ENCODE measurements at places on chromosomes 4 and X.

DNA sequence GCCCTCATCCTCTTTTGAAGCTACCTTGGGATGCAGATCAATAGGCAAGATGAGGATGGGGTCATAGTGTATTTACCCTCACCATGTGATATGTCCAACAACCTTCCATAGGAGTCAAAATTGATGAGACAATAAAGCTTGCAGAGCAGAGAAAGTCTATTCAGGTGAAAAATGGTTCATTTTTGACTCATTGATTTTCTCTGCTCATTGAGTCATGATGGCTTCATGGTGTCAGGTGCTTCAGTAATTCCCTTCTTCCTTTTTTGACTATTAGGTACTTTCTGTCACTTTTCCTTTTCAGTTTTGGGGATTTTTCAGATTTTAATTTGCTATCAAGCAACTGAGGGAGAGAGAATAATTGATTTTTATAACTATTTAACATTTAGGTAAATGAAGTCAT lies 55.9 kb upstream of the IL2 start:
- no peak for DNase-seq

DNA sequence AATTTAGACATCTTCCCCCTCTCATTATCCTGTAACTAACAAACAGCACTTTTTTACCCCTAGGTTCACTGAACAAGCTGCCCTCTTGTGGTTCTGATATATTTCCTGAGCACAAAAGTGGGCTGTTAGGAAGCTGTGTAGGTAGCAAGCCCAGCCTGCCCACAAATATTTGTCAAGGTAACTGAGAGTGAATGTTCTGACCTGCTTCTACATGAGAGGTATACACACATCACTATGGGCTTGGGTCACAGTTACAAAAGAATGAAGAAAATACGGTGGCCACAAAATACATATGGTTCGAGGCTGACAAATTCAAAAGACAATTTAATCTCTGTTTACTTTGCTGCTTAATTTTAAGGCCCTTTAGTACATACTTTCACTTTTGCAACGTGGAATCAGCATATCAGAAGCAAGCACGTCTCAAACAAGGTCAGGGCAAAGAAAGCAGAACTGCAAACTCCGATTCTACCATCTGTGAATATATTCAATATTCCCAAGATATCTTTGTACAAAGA lies 78.7 kb downstream of the RBM47 start:
- no peak for DNase-seq

DNA sequence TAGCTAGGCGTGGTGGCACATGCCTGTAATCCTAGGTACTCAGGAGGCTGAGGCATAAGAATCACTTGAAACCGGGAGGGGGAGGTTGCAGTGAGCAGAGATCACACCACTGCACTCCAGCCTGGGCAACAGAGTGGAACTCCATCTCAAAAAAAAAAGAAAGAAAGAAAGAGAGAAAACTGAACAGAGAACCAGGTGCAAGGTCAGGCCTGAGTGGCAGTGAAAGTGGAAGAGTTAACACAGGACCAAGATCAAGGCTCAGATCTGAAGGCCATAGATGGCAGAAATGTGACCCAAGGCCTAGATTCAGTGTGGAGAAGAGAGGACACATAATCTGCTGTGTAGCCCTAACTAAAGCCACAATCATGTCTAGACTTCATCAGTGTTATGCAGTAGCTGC lies 4.9 kb upstream of the ZNF630 start:
- DNase-seq: no peak

DNA sequence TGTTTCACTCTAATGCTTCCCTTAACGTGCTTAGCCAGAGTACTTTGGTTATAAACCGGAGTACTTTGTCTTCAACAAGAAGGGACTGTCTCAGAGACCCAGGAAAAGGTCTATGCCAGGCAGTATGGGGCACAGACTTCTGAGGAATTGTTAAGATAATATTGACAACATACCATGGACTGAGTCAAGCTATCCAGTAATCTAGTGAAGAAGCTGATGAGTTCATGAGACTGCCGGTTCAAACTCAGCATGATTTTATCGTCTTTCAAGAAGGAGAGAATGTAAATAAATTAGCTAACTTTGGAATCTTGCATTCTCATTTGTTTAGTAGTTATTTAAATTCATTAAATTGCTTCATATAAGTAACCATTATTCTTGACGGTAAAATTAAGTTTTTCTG lies 546.1 kb downstream of the PPP4R3C start:
- DNase-seq: no peak

DNA sequence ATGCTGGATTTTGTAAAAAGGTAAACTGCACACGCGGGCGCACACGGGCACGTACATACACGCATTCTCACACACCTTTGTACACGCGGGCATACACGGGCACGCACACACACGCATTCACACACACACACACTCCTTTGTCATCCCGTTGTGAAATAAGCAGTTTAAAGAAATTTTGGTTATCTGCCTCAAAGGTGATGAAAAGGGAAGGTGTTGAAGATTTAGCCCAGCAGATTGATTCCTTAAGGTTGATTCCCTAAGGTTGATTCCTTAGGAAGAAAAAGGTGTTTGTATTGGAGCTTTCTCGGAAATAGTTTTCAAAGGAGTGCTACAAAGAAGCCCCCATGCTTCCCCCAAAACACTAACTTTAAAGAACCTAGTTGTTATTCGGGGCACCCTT lies 693 bp downstream of the ATP10D start:
- DNase-seq: no peak

GRCh38 chr4:180106122-180106521 lies 2137.1 kb upstream of the TENM3 start:
- DNase-seq: no peak

DNA sequence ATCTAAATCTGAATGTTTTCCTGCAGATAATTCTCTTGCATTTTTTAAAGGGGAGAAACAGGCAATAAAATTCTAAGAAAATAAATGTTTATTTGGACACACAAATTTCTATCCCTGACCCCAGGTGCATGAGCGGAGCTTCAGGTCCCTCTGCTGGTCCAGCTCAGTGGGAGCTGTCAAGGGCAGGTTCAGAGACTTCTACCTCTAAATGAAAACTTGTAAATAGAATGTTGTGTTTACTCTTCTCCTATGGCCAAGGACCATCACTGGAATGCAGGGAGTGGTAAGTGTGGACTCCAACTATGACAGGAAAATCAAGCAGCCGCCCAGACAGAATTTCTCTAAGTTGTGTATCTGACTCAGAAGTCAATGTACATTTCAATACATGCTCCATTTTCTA lies 148.6 kb upstream of the TTC29 start:
- DNase-seq: no peak

DNA sequence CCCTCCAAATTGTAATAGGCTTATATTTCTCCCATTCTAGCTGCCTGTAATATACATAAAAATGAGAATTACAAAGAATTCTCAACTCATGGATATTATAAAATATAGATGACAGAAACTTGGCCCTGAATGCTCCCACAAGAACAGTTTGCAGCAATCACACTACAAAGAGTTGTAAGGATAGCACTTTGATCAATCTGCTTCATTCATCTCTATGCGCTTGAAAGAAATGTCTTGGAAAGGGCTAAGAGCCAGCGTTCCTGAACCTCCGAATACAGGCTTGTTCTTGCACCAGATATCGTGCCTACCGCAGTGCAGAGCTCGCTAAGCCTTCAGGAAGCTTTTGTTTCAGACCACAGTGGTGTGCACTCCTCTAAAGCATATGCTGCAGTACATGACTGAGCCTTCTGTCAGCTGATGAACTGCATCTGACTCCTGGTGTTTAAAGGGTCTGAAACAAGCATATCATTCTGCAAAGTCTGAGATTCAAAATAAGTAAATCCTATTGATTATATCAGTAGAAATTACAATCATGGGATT lies 417.6 kb upstream of the ZFP42 start:
- no peak for DNase-seq

DNA sequence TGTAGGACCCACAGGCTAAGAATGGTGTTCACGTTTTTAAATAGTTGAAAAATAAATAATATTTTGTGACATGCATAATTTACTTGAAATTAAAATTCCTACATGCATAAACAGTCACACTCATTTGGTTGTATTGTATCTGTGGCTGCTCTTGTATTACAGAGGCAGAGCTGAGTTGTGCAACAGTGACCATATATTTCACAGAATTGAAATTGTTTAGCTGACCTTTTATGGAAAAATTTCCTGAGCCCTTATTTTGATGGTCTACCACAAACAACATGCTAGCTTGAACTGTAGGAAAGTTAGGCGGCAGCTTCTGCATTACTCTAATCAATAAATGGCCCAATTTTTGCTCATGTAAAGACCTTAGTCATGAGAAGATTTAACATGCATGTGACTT lies 633.4 kb upstream of the AADAT start:
- DNase-seq: no peak

GRCh38 chrX:112536544-112536943 lies 143.2 kb downstream of the LHFPL1 start:
- no peak for DNase-seq

DNA sequence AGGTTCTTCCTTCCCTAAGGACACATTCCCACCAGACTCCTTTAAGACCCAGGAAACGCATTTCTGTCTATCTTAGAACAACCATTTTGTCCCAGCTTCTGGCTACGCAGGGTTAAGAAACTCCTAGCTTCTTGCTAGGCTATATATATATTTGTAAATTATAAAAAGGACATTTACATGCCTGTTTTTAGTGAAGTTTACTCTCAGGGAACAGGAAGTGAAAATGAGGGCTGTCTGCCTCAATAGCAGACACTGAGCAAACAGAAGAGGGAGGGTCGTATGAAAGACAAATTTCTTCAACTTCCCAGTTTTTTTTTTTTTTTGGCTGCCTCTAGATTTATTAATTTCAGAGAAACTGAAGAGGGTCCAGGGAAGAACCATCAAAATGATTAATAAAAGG lies 9.3 kb upstream of the FRMPD3 start:
- no peak for DNase-seq
